Glomerular endothelial cell (primary cell): ENCODE measurements at places on chromosomes 5 and 9. TPM values are rescaled to one million over a fixed set of nuclear protein-coding genes. Genes with fewer than 3 reads are reported as not detected.

DNA sequence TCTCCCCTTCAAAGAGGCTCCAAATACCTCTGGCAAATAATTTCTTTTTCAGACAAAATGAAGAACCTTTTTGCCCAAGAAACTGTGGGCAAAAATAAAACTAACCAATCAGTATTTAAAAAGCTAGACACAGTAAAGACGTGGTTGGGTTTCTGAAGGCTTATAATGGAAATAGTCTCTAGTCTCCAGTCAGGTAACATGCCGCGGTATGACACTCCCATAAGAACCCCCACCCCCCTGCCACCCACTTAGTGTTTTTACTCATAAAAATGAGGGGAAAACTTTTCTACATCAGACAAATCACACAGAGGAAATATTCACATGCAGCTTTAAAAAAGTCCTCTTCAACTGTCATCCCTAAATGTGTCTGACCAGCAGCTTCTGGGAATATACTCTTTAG, 105.3 kb downstream of the THBS4 start:
- DNase-seq: no peak

DNA sequence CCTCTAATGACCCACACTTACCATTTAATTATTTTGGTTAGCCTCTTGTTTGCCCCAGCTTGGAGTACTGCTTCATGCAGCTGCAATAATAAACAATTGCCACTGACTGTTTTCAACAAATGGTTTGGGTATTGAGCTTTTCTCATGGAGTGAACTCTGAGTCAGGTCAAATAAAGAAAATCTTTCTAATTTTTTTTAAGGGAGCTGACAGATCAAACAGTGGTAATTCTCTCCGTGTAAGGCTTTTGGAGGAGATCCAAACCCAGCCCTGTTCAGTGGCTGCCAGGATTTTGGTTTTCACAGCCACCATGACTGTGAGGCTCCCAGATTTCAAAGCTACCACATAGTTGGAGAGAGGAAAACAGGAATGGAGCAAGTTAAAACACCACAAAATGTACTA, 110.7 kb upstream of the EFNA5 start:
- no peak for DNase-seq

DNA sequence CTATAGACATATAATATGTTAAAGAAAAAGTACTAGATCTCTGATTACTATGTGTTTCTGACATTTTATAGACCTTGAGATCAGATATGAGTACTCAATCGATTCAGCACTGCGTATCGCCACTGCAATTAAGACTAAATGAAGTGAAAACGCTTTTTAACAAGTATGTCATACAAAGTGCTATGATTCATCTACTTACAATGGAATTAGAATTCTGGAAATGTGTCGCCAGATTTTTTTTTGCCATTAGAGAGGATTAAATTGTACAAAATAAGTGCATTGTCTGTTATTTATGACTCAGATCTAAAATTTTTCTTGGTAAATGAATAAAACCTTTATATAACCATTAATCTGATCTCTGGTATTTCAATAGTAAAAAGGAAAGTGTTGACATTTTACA, 20.0 kb upstream of the AGGF1 start:
- no peak for DNase-seq

DNA sequence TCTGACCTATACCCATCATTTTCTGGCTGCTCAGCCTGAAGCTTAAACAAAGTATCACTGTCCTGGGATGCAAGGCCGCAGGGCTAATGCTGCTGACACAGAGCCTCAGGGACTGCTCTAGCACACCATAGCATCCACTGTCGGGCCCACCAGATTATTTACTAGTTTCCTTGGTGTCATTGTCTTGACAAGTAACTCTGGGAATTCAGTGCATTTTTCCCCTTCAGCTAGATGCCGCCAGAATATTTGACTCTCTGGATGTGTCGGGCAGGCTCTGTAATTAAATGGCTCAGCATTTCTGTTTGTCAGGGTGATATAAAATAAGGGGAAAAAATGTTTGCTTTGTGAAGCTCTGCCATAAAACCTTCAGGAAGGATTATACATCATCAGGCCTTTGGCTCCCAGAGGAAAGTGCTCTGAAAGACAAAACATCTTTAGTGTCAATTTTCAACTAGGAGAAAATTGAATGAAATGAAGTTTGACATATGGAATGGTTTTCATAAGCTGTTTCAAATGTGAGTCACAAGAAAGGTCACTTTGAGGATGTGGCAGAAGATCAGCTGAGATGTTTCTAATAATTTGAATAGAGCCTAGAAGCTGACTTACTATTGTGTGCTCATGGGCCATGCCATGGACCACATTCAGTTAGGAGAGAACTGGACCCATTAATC, 350.1 kb downstream of the TMEM232 start:
- no peak for DNase-seq

GRCh38 chr9:32171339-32171738, 213.1 kb upstream of the ACO1 start:
- DNase-seq: no peak

DNA sequence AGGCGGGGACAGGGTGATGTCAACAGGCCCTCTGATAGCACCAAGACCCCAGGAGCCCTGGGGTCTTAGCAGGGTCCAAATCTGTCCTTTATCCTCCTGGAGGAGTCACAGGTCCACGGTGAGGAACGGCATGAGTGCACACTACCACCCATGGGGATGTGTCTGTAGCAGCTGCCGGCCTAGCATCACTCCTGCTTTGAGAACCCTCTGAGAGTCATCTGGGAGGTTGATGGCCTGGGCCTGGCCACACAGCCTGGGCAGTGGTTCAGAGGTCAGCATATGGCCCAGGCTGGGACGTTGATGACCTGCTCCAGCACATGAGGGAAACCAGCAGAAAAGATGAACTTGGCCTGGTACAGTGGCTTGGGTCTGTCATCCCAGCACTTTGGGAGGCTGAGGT, 1.8 kb upstream of the GFPT2 start:
- no peak for DNase-seq

DNA sequence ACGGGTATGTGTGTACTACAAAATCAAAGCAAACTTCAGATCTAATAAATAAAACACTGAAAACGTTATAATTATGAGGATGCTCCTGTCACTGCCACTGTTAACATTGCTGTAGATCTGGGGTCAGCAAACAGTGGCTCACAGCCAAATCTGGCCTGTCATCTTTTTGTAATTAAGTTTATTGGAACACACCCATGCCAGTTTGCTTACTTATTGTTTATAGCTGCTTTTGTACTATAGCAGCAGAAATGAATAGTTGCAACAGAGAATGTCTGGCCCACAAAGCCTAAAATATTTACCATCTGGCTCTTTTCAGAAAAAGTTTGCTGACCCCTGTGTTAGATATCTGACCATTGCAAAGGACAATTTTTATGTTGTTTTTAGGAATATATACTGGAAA, 32.1 kb downstream of the PRRC1 start:
- DNase-seq: no peak

- DNase-seq: no peak
Observed at GRCh38 chr5:120550358-120550757, 86.3 kb downstream of the PRR16 start.

- DNase-seq: no peak
Observed at GRCh38 chr5:134088291-134088690, 26.2 kb upstream of the TCF7 start.

DNA sequence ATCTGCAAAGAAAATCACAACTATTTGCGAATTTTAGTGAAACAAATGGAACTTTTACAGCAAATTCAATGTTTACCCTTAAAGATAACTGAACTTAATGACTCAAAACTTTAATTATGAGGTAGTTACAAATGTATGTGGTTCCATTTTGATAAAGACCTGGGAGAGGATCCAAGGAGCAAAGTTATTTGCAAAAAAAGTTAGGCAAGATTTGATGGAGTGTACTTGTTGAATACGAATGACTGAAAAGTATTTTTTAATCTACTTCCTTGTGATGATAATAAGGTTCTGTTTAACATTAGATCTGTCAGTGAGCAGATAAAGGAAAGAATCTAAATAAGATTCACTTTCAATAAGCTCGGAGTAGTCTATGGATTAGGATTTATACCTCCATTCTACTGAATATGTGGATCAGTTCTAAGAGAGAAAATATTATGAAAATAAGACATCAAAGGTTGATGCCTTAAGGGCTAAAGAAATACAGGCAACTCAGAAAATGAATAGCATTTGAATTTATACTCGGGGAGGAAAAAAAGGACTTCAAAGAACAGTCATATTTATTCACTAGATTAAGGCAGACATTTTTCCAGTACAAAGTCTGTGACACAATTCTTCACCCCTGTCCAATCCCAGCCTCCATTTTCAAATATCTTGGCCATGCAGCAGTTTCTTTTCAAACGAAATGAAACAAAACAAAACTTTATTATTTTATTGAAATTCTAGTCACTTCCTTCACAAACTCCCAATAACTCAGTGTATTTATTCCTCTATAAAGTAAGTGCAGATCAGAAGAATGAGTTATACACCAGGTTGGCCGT, 199.8 kb downstream of the PDE4D start:
- no peak for DNase-seq

Gene THG1L
- total RNA-seq: 7.2 and 8.3 TPM in 2 replicates

Gene PROB1
- 2.4 and 2.7 TPM in 2 replicates for total RNA-seq
